OCI-M1 (cell line): ENCODE measurements at places on chromosomes 7 and 10.

DNA sequence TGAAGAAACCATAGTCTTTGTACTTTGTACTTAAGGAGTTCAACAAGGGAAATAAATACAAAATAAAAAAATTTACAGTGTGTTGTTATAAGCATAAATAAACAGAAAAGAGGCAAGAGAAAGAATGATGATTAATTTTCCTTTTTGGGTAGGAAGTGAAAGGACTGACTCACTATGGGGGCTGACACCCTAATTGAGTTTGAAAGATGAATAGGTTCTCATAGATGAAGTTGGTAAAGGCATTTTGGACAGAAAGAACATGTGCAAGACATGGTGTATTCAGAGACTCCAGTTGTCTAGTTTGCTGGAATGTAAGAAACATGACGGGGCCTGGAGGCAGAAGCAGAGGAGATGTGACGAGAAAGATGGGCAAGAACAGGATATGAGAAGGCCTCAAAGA, 83.7 kb downstream of the VPS50 start:
- no peak for DNase-seq

- DNase-seq = peak; percentile 79
Observed at GRCh38 chr7:108246227-108246837, 116.2 kb upstream of the LAMB4 start.

DNA sequence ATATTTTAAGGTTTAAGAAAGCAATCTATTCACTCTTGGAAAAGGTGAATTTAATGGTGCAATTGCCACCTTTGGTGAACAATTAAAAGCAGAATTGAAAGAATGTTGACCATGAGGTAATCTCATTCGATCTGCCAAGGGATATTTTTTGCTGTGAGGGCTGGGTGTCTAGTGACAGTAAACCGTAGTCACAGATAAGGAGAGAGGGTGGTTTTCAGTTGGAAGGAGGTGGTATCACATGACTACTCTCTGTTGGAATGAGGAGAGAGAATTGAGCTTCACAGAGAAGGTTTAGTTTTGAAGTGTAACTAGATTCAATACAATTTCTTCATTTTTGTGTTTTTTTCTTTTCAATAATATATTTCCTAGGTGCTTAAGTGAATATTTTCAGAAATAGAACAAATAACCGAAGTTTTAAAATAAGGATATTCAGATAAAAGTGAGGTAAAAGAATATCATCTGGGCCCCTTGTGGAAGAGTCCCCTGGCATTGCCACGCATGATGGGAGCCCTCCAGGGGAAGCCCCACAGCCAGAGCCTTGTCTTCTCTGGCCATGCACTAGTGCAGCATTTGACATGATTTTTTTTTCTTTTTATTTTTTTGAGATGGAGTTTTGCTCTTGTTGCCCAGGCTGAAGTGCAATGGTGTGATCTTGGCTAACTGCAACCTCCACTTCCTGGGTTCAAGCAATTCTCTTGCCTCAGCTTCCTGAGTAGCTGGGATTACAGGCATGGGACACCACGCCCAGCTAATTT, 73.4 kb downstream of the GPR141 start:
- DNase-seq = peak; percentile 82

GRCh38 chr7:143073556-143073955, 21.4 kb downstream of the OR6V1 start:
- DNase-seq = no peak

DNA sequence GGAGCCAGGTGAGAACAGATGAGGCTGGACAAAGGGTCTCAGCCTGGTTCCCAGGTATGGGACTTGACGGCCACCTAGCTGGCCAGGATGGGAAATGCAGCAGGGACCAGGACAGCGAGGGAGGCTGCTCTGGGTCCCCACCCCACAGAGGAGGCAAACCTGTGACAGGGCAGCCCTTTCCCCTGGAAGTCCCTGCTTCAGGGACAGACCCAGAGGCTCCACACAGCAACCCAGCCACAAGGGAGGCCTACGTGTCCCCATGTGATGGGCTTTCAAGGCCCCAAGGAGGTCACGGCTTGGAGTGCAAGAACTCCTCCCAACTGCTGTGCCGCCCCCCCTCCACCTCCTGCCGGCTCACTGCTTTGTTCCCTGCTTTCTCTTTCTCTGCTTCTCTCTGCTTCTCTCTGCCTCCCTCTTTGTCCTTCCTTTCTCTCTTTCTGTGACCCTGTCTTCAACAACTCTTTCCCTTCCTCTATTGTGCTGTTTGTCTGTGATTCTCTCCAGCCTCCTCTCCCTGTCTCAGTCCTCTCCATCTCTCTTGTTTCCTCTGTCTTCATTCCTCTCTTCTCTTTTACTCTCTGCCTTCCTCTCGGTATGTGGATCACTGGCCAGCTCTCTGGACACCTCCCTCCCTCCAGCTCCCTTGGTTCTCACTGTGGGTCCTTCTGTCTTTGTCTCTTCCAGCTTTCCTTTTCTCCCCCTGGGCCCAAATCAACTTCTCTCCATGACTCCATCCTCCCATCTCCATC, 9.6 kb upstream of the EIF5AL1 start:
- peak; percentile 26 for DNase-seq

DNA sequence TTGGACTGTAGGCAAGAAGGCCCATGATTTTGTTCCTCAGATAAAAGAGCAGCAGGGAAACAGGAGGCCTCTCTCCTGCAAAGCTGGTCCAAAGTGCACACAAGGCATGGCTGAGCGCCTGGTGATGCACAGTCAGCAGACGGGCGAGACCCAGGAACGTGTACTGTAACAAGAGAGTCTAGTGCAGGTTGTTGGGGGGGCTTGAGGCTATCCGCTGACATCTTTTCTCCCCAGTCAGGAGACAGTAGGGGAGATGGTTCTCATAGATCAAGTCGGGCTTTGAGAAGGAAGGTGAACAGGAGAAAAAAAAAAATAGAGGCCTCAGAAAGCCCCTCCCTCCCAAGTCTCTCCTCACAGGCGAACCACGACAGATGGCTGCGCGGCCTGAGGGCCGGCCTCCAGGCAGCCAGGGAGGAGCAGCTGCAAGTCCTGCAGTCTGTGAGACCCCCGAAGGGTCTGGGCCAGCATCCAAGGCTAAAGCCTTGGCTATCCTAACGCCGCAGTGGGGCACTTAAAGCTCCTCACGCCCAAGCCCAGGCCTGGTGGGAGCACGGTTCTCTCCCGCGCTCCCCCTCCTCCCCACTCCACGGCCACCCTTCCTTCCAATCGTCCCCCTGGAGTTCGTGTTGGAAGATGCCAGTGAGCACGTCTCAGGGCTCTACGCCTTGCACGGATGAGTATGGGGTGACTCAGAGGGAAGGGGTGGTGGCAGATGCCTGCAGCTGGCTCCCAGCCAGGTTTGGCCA, 68.3 kb downstream of the PRKAG2 start:
- DNase-seq = no peak

GRCh38 chr10:33731322-33731721, 396.9 kb upstream of the NRP1 start:
- no peak for DNase-seq

GRCh38 chr7:105760551-105761447, 115.6 kb downstream of the ATXN7L1 start:
- no peak for DNase-seq

DNA sequence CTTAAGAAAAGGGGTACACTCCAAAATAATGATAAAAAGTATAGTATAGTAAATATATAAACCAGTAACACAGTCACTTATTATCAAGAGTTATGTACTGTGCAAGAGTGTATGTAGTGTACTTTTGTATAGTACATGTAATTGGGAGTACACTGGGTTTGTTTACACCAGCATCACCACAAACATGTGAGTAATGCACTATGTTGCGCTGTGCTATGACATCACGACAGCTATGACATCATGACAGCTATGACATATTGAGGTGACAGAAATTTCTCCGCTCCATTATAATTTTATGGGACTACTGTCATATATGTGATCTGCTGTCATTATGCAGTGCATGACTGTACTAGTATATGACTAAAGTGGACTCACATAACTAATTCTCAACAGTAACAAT, 84.6 kb downstream of the KMT2C start:
- no peak for DNase-seq

- DNase-seq = no peak
Observed at GRCh38 chr10:99631496-99631895, 11.3 kb upstream of the SLC25A28 start.

- no peak for DNase-seq
Observed at GRCh38 chr10:12902851-12903358, 98.6 kb downstream of the CCDC3 start.

DNA sequence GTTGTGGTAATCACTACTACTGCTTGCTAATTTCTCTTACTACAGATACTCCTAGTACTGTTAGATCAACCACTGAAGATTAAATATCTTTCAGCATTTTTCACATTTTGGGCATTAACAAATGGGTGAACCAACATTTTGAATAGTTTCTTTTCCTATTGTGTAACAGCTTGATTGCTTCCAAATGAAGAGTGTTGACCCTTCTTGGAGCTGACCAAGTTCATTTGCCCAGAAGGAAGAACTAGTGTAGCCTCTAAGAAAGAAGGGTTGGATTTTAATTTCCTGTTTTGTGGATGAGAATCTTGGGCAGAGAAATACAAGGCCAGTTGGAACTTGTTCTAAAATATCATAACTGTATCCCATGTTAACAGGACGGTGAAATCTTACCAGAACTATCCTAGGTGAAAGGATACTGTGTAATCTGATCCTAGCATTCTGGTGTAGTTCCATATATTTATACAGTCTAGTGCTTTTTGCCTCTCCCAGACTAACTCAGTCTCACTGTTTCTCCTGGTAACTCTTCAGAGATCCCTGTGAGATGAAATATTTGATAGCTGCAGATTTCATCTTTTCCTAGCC, 37.3 kb downstream of the SND1 start:
- DNase-seq = no peak

DNA sequence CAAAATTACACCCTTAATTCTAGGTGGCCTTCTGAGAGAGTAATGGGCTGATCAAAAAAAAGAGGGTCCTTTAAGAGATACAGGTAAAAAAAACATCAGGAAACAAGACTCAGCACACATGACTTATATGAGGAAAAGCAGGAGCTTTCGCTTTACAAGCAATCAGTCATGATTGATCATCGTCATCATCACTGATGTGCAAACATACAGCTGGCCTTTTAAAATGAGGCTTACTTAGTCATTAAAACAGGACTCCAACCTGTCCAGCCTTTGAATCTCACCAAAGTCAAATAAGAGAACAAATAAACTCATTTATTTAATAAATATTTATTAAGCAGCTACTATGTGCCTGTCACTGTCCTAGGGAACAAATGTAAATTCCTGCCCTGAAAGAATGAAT, 255.3 kb downstream of the SKAP2 start:
- DNase-seq = no peak

DNA sequence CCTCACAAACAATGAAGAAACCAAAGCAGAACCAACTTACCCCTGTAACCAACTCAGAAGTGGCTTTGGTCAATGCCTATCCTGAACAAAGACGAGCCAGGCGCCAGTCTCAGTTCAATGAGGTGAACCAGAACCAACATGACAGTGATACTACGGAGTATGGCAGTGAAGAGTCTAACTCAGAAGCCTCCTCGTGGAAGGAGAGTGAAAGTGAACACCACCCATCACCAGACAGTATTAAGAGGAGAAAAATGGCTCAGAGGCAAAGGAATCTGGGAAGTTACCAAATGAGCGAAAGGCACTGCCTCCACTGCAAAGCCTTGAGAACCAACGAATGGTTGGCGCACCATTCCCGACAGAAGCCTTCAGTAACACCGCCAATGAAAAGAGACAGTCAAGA, 8.4 kb downstream of the SSMEM1 start:
- DNase-seq = no peak

- DNase-seq = no peak
Observed at GRCh38 chr7:33517191-33517590, 387.8 kb downstream of the BBS9 start.

DNA sequence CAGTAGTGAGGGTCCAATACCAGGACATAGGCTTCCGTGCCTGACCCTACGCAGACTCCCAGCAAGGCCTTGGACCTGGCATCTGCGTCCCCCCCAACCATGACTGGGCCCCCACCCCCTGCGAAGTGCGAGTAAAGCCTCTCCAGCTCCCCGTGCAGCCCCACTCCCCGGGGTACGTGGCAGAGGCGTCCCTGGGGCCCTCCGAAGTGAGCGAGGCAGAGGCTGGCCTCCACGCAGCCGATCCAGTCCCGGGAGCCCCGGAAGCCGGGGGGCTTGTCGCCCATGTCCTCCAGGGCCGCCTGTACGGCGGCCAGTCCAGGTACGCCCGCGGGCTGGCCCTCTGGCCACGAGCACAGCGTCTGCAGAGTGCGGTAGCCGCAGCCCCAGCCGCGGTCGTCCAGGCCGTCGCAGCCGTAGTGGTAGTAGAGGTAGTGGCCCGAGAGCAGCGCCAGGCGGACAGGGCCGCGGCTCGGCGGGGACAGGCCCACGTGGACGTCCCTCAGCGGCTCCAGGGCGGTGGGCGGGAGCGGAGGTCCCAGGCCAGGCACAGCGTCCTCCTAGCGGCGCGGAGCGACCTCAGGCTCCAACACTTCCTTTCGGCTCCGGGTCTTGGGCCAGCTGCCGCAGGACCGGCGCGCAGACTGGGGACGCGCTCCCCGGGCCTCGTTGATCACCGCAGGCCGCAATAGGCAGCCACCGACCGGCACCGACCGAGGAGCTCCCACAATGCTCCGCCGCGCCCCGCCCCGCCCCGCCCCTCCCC, at the start of gene UFSP1:
UFSP1 (minus strand) TSS at position 728 of the 763 bp plus-strand sequence; CDS start at position 284, 444 bp downstream.
- DNase-seq = peak; percentile 58

DNA sequence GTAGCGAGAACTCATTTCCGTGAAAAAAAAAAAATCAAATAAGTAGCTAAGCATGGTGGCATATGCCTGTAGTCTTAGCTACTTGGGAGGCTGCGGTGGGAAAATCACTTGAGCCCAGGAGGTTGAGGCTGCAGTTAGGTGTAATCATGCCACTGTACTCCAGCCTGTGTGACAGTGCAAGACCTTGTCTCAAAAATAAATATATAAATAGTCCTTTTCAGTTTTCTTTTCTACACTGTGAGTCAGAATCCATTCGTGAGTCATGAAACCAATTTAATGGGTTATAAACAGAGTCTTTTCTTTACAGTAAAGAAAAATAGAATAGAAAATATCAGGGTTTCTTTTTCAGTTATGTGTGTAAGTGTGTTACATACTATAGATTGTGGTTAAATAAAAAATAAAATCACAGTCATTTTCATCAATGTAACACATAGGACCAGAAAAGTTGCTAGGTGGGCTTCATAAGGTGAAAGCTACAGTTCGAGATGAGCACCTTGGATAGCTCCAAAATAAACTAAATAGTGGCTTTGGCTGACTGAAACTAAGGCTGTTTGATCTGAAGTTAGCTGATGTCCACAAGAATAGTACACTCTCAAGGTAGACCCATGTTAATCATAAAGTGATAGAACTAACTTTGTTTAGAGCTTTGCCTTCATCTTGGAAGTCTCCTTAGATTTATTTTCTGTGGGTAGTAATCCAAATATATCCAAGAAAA, 781.1 kb downstream of the GATA3 start:
- DNase-seq = no peak

- DNase-seq = no peak
Observed at GRCh38 chr10:117960345-117960935, 86.3 kb downstream of the RAB11FIP2 start.

DNA sequence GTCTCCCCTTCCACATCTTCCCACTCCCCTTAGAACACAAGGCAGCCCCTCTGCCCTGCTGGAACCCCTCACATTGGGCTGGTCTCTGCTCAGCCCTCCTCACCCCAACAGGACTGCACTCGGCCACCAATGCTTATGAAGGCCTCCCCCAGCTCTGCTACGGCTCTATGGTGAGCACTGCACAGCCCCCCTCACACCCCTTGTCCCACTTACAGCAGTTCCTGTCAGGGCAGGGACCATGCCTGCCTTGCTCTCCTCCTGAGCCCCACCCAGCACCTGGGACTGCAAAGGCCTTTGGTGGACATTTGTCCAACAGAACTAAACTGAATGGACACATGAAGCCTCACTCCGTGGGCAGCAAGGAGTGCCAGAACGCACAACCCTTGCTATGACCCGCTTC, 171.9 kb downstream of the GRID1 start:
- no peak for DNase-seq

- no peak for DNase-seq
Observed at GRCh38 chr7:35584990-35585389, 109.9 kb downstream of the HERPUD2 start.
